Fibroblast of the aortic adventitia (primary cell): ENCODE measurements at places on chromosomes 6 and 20. TPM values are rescaled to one million over a fixed set of nuclear protein-coding genes. Genes with fewer than 3 reads are reported as not detected.

The CNBD2 gene
- 2.2 and 4.5 TPM in 2 replicates for total RNA-seq

The HLA-DMA gene
- 1.6 and 2.1 TPM in 2 replicates for total RNA-seq

The ARHGAP40 gene
- not detected in 2 replicates for total RNA-seq

The PPIL6 gene
- 0.65 and 5.8 TPM in 2 replicates for total RNA-seq

The CST4 gene
- not detected in 2 replicates for total RNA-seq

The VGLL2 gene
- not detected in 2 replicates for total RNA-seq

The FAM83D gene
- 2.2 and 16.7 TPM in 2 replicates for total RNA-seq

The CST2 gene
- total RNA-seq: 0.36 TPM in 1 of 2 replicates, not detected in the other

The MEP1A gene
- total RNA-seq: not detected in 2 replicates

The DNMT3B gene
- 1.1 and 3.3 TPM in 2 replicates for total RNA-seq

The CLPSL1 gene
- not detected in 2 replicates for total RNA-seq

The NOX3 gene
- not detected in 2 replicates for total RNA-seq

The MPIG6B gene
- not detected in 2 replicates for total RNA-seq

The PPP1R14C gene
- 2.1 TPM in 1 of 2 replicates, not detected in the other for total RNA-seq

The ZSWIM3 gene
- total RNA-seq: 1.9 and 4.3 TPM in 2 replicates

The ITCH gene
- total RNA-seq: 37.5 and 70.7 TPM in 2 replicates

The TRIM40 gene
- total RNA-seq: not detected in 2 replicates

The SYNCRIP gene
- total RNA-seq: 90.5 and 95.1 TPM in 2 replicates

The SIRPD gene
- not detected in 2 replicates for total RNA-seq

The ENPP3 gene
- not detected in 2 replicates for total RNA-seq

The ALDH5A1 gene
- total RNA-seq: 0.54 and 1.6 TPM in 2 replicates

The DACT2 gene
- 0.27 and 0.98 TPM in 2 replicates for total RNA-seq

The CD24 gene
- total RNA-seq: 1.7 and 4.5 TPM in 2 replicates

The NEURL2 gene
- 6.8 and 7.0 TPM in 2 replicates for total RNA-seq

The FOXF2 gene
- 0.25 and 8.1 TPM in 2 replicates for total RNA-seq

The ZNF322 gene
- total RNA-seq: 15.5 and 21.6 TPM in 2 replicates

The SPDEF gene
- total RNA-seq: not detected in 2 replicates

The RGS17 gene
- total RNA-seq: 7.8 and 38.1 TPM in 2 replicates

The SLC24A3 gene
- total RNA-seq: 0.57 TPM in 1 of 2 replicates, not detected in the other

The DDO gene
- total RNA-seq: 1.3 and 2.3 TPM in 2 replicates

The RIMS1 gene
- 0.63 TPM in 1 of 2 replicates, not detected in the other for total RNA-seq

The TOX2 gene
- total RNA-seq: 0.74 and 5.2 TPM in 2 replicates

The LAMA2 gene
- 99.1 and 103 TPM in 2 replicates for total RNA-seq

The SLC35F1 gene
- not detected in 2 replicates for total RNA-seq

The KCNG1 gene
- 3.0 and 13.3 TPM in 2 replicates for total RNA-seq

The SYNDIG1 gene
- total RNA-seq: 0.25 and 1.6 TPM in 2 replicates

The SLC22A16 gene
- total RNA-seq: 0.09 TPM in 1 of 2 replicates, not detected in the other

The FAM184A gene
- total RNA-seq: 0.74 and 1.9 TPM in 2 replicates

The PAK5 gene
- 0.16 TPM in 1 of 2 replicates, not detected in the other for total RNA-seq

The ADAM33 gene
- total RNA-seq: 68.6 and 145 TPM in 2 replicates

The RBM38 gene
- 2.0 and 6.1 TPM in 2 replicates for total RNA-seq

The CYP39A1 gene
- total RNA-seq: 0.63 and 4.7 TPM in 2 replicates

The FBXO30 gene
- 14.0 and 15.9 TPM in 2 replicates for total RNA-seq

The BCAS1 gene
- 0.09 and 2.3 TPM in 2 replicates for total RNA-seq

The FAM210B gene
- 53.3 and 56.1 TPM in 2 replicates for total RNA-seq

The RAB44 gene
- not detected in 2 replicates for total RNA-seq

The OR2H2 gene
- not detected in 2 replicates for total RNA-seq

The ADGRF4 gene
- 0.82 and 2.7 TPM in 2 replicates for total RNA-seq

The MBOAT1 gene
- total RNA-seq: 0.90 and 5.0 TPM in 2 replicates

The PLG gene
- 2.9 TPM in 1 of 2 replicates, not detected in the other for total RNA-seq

The GTSF1L gene
- total RNA-seq: not detected in 2 replicates

The TRIM10 gene
- not detected in 2 replicates for total RNA-seq

The KHDC1L gene
- not detected in 2 replicates for total RNA-seq

The PRSS16 gene
- not detected in 2 replicates for total RNA-seq

The TRIM15 gene
- not detected in 2 replicates for total RNA-seq

The HLA-DOA gene
- not detected in 2 replicates for total RNA-seq

The EYA2 gene
- total RNA-seq: 0.57 and 1.6 TPM in 2 replicates

The LYRM2 gene
- total RNA-seq: 19.6 and 35.5 TPM in 2 replicates

The MAK gene
- under 0.01 TPM in 1 of 2 replicates, not detected in the other for total RNA-seq
